ENCODE measurements at places on chromosomes 12 and 14. TPM values are rescaled to one million over a fixed set of nuclear protein-coding genes. Genes with fewer than 3 reads are reported as not detected.

CEBPE gene
- total RNA-seq, result 0.77 TPM

GRCh38 chr12:92432724-92433441 lies 269.9 kb upstream of the PLEKHG7 start:
- H3K27me3 ChIP-seq, result no peaks in the 10 kb centered on the region
- DNase-seq, result no peak
- no peaks in the 10 kb centered on the region for H3K36me3 ChIP-seq
- H3K27ac ChIP-seq, result no peak overlapping the region

IAPP gene
- not detected for total RNA-seq

- DNase-seq, result no peak
- H3K4me1 ChIP-seq, result no peaks in the 10 kb centered on the region
- no peaks in the 10 kb centered on the region for H3K36me3 ChIP-seq
- no peaks in the 10 kb centered on the region for H3K27me3 ChIP-seq
- no peak overlapping the region for H3K27ac ChIP-seq
Observed at GRCh38 chr12:47107446-47107845, 27.7 kb upstream of the AMIGO2 start.

- H3K4me1 ChIP-seq, result peaks cover 10% of the 10 kb centered on the region
- H3K27me3 ChIP-seq, result no peaks in the 10 kb centered on the region
- no peak overlapping the region for H3K27ac ChIP-seq
- peak; percentile 57 for DNase-seq
Observed at GRCh38 chr12:98698603-98699463, 53.7 kb downstream of the APAF1 start.

DEPDC4 gene
- 1.1 TPM for total RNA-seq

- DNase-seq, result peak; percentile 92
- H3K4me1 ChIP-seq, result peaks cover 24% of the 10 kb centered on the region
- peak within 1 kb of the TSS; percentile 65 for H3K4me3 ChIP-seq
- no peaks in the 10 kb centered on the region for H3K36me3 ChIP-seq
- no peaks in the 10 kb centered on the region for H3K27me3 ChIP-seq
- peak within 1 kb of the TSS; percentile 96 for H3K27ac ChIP-seq
Observed at GRCh38 chr12:119178544-119179334, at the start of gene HSPB8. Gene HSPB8, plus strand, starts transcription at chr12:119178931. Its CDS starts 382 bp downstream, at chr12:119179313.

CPNE6 gene
- not detected for total RNA-seq

ACOT6 gene
- total RNA-seq, result not detected

DNA sequence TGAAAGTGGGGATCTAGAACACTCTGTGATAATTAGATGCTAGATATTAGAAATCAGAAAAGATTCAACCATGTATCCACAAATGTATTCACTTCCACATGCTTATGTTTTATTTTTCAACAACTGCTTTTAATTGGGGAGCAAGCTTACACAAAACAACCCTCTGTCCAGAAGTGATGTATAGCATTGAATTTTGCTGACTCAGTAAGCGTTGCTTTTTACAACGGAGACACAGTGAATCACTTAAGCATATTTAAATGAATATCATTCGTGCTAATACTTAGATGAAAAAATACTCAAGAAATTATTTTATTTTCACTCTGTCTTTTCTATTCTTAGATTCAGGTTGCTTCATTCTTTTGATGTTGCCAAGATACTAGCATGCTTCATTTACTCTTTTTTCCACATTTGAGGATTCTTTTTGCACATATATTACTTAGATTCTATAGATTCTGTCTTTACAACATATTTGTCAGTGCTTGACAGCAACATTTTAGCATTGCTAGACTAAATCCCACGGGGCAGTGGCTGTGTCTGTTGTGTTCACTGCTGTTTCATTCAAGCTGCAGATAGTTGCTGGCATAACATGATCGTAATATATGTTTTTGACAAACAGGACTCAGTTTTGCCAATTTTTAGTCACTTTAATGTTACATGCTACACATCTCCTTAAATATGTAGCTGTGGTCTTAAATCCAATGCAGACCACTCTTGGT lies 1714.4 kb upstream of the SEL1L start:
- no peaks in the 10 kb centered on the region for H3K4me1 ChIP-seq
- no peaks in the 10 kb centered on the region for H3K36me3 ChIP-seq
- H3K27ac ChIP-seq, result no peak overlapping the region
- DNase-seq, result no peak
- no peaks in the 10 kb centered on the region for H3K27me3 ChIP-seq
- no peak overlapping the region for H3K4me3 ChIP-seq

PLCZ1 gene
- not detected for total RNA-seq

DNA sequence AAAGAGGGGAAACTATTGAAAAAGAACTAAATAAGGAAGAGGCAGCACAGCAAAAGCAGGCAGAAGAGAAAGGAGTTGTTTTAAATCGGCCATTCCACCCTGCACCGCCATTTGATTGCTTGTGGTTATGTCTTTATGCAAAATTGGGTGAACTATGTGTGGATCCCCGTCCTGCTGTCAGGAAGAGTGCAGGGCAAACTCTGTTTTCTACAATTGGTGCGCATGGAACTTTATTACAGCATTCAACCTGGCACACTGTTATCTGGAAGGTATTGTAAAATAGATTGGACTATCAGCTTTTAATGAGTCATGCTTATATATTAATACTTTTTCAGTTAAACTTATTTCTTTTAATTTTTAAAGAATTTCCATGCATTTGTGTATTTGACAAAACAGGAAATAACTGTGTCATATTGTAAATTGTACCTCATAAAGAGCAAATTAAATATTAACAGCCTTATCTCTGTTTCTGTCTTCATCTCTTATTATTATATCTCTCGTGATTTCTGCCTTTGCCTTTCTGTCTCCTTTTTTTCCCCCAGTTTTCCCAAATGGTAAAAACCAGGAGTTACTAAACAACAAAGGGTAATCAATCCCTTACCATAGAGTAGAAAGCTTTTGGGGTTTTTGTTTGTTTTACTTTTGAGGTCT lies 86.4 kb downstream of the MON2 start:
- no peak for DNase-seq
- H3K27ac ChIP-seq, result no peak overlapping the region
- H3K27me3 ChIP-seq, result no peaks in the 10 kb centered on the region
- peaks cover 85% of the 10 kb centered on the region for H3K36me3 ChIP-seq
- H3K4me3 ChIP-seq, result no peak overlapping the region
- no peaks in the 10 kb centered on the region for H3K4me1 ChIP-seq

DNA sequence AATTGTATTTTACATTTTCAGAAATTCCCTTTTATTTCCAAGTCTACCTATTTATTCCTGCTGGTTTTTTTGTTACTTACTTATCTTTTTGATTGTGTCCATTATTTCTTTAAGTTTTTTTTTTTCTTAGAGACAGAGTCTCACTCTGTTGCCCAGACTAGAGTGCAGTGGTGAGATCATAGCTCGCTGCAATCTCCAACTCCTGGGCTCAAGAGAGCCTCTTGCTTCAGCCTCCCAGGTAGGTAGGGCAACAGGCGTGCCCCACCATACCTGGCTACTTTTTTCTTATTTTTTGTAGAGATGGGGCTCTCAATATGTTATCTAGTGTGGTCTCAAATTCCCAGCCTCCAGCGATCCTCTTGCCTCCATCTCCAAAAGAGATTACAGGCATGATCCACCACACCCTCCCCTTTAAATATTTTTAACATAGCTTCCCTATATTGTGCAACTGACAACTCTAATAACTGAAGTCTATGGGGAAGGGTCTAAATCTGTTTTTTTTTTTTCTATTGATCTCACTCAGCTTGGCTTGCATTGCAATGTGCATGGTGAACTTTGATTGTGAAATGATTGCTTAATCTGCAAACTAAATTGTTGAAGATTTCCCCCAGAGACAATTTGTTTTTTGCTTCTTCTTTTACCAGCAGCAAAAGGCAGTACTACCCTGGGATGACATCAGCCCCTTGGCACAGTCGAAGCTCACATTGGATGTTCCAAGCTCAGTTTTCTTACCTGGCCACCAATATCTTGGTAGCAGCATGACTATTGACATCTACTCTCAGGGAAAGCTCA lies 25.7 kb upstream of the COCH start:
- no peak overlapping the region for H3K4me3 ChIP-seq
- no peaks in the 10 kb centered on the region for H3K27me3 ChIP-seq
- no peaks in the 10 kb centered on the region for H3K4me1 ChIP-seq
- H3K36me3 ChIP-seq, result no peaks in the 10 kb centered on the region

GRCh38 chr12:48903982-48904411 lies 21.3 kb downstream of the FKBP11 start:
- no peak overlapping the region for H3K27ac ChIP-seq
- no peaks in the 10 kb centered on the region for H3K36me3 ChIP-seq
- no peaks in the 10 kb centered on the region for H3K27me3 ChIP-seq

NKX2-1 gene
- total RNA-seq, result 140 TPM
